Natural killer cell treated with Interleukin-12 subunit alpha and Interleukin-12 subunit beta and Interleukin-15 and Interleukin-18, amount 100 ng/mL, for 72 hours (primary cell): ENCODE measurements at places on chromosomes 12 and 14.

- DNase-seq: no peak
Measured at GRCh38 chr14:94795372-94795771, 25.5 kb upstream of the GSC start.

DNA sequence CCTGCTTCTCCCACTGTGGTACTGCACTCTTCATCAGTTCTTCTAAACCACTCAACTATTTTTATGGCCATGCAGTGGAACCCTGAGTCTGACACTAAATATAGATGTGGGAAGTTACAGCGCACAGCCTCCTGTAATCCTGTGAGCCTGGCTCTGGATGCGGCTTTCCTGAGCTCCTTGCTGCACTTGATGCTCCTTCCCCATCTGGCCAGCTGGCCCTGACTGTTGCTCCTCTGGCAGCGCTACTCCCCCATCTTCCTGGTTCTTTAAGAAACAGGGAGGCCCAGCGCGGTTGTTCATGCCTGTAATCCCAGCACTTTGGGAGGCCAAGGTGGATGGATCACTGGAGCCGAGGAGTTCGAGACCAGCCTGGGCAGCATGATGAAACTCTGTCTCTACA lies 24.6 kb downstream of the IQSEC3 start:
- no peak for DNase-seq

GRCh38 chr14:30648471-30648870 lies 26.4 kb downstream of the SCFD1 start:
- DNase-seq: no peak

DNA sequence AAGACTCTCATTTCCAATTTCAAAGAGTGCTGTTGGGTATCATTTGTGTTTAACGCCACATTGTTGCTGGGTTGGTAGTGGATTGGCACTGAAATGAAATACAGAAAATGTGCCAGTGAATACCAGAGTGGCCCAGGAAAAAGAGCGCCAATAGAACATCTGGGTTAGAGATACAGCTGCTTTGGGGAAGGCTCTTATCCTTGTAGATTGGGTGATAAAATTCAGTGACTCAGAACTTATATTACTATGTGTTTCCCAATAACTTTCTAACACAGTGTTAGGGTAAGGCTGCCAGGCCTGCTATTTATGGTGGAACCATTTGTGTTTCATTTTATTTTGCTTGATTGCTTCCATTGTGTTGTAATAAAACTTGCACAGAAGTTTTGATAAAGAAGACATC lies 168.2 kb upstream of the SSTR1 start:
- no peak for DNase-seq

- no peak for DNase-seq
Measured at GRCh38 chr14:79136071-79137044, 966.2 kb downstream of the NRXN3 start.

GRCh38 chr12:120710031-120710804 lies at the start of gene UNC119B:
UNC119B (plus strand) TSS chr12:120710458; CDS start chr12:120710475, 17 bp downstream.
- DNase-seq: peak; percentile 77
